Activated CD8-positive, alpha-beta memory T cell treated with anti-CD3 and anti-CD28 coated beads, Interleukin-2, amount 10 ng/mL, durations not matched to agents 7 days and 5 days (primary cell): ENCODE measurements at places on chromosomes 2 and 18. TPM values are rescaled to one million over a fixed set of nuclear protein-coding genes. Genes with fewer than 3 reads are reported as not detected.

- H3K27me3 ChIP-seq, result no peaks in the 10 kb centered on the region
- no peak for DNase-seq
- no peaks in the 10 kb centered on the region for H3K36me3 ChIP-seq
- H3K27ac ChIP-seq, result no peak overlapping the region
Observed at GRCh38 chr2:164473021-164473420, 148.3 kb downstream of the GRB14 start.

GRCh38 chr2:116953-117352, 70.6 kb upstream of the FAM110C start:
- no peak for DNase-seq
- no peaks in the 10 kb centered on the region for H3K4me1 ChIP-seq
- no peak overlapping the region for H3K4me3 ChIP-seq
- H3K27ac ChIP-seq, result no peak overlapping the region
- H3K27me3 ChIP-seq, result peaks cover 26% of the 10 kb centered on the region

Gene MIB1
- total RNA-seq, result 54.8 TPM

DNA sequence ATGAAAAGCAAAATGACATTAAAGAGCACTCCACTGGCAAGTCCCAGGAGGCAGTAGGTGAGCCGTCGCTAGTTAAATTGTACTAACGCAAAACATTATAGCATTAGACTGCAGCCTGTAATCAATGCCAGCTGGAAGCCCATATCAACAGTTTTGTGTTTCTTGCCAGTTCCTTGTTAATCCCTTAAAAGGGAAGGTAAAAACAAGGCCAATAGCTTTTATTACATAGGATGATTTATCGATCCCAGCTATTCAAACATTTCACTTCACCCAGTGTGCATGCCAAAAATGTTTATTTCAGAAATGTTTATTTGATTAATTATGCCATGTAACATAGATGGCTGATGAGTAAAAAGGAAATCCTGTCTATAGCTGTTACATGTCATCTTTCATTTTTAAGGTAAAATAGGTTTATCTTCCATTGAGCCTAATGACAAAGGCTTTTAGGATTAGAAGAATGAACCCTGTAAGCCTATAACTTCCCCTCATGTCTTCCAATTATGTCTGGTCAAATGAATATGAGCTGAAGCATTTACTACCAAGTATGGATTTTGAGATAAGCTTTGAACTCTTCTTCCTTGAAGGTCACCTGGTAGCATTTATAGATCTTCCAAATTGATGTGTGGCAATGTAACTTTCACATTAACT, 591.2 kb downstream of the RNF144A start:
- no peak for DNase-seq
- no peak overlapping the region for H3K4me3 ChIP-seq
- no peaks in the 10 kb centered on the region for H3K27me3 ChIP-seq
- peaks cover 22% of the 10 kb centered on the region for H3K36me3 ChIP-seq
- H3K4me1 ChIP-seq, result peaks cover 10% of the 10 kb centered on the region

Gene NPAS2
- total RNA-seq, result 0.47 TPM

DNA sequence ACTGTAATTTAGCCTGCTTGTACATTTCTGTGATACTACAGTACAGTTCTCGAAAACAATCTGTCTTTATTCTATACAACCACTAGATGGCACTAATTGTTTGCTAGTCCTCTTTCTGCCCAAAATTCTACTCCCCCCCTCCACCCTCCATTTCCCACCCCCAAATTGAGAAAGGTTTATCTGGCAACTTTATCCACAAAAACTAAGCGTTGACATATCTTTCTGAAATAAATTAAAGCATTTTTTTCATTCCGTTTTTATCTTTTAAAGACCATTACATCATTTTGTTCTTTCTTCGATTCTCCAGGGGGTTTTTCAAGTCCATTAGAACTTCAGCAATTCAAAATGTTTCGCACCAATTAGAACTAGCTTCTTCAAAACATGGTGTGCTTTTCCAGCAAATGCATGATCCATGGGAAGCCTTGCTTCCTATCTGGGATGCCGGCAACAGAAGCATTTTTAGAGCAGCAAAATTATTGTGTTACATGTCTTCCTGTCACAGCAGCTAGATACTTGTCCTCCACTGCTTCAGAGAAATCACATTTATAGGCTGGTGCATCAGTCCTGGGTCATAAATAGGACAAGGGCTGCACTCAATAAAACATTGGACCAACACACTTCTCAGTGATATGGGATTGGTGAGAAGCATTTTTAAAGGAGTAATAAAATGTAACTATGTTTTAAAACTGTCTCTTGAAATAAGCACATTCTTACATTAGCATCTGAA, 241.3 kb downstream of the PAX3 start:
- H3K4me3 ChIP-seq, result no peak overlapping the region
- no peaks in the 10 kb centered on the region for H3K4me1 ChIP-seq
- no peak overlapping the region for H3K27ac ChIP-seq

Gene NRP2
- total RNA-seq, result 0.26 TPM

DNA sequence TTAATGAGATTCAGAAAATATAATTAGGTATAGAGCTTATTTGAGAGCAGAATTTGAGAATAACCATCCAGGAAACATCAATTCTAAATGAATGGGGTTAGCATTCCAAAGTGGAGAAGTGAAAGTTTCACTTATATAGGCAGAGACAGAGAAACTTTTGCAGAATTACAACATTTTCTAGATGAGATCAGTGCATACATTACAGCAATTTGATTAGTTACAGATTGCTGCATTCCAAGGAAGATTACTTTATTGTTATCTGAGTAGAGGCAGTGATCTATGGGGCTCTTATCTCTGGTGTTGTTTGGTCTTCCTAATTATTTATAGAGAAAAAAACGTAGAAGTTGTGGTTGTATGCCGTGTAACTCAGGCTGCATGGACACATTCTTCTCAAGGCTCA, 373.8 kb upstream of the SYT4 start:
- no peak for DNase-seq
- H3K27me3 ChIP-seq, result no peaks in the 10 kb centered on the region
- H3K4me1 ChIP-seq, result no peaks in the 10 kb centered on the region
- no peak overlapping the region for H3K4me3 ChIP-seq
- H3K36me3 ChIP-seq, result no peaks in the 10 kb centered on the region

- H3K27me3 ChIP-seq, result no peaks in the 10 kb centered on the region
- H3K27ac ChIP-seq, result no peak overlapping the region
- no peak for DNase-seq
- no peaks in the 10 kb centered on the region for H3K4me1 ChIP-seq
Observed at GRCh38 chr2:12465631-12466135, 251.1 kb upstream of the TRIB2 start.

Gene INPP5D
- total RNA-seq, result 140 TPM

DNA sequence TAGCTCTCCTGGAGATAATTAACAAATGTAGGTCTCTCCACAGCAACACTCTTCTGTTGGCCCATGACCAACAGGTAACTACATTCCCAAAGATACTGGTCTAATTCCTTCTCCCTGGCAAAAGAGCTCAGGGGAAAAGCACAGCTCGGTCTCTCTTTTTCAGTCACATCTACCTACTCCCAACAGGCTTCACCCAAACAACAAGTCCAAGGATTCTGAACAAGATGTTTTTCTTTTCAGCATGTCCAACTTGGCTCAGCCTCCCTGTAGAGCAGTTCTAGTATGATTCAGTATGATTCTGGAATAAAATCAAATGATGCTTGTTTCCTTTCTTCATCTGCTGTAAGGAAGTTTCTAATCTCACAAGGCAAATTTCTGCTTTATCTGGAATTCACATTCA, 1704.8 kb upstream of the PIK3C3 start:
- no peak overlapping the region for H3K27ac ChIP-seq
- no peaks in the 10 kb centered on the region for H3K36me3 ChIP-seq

DNA sequence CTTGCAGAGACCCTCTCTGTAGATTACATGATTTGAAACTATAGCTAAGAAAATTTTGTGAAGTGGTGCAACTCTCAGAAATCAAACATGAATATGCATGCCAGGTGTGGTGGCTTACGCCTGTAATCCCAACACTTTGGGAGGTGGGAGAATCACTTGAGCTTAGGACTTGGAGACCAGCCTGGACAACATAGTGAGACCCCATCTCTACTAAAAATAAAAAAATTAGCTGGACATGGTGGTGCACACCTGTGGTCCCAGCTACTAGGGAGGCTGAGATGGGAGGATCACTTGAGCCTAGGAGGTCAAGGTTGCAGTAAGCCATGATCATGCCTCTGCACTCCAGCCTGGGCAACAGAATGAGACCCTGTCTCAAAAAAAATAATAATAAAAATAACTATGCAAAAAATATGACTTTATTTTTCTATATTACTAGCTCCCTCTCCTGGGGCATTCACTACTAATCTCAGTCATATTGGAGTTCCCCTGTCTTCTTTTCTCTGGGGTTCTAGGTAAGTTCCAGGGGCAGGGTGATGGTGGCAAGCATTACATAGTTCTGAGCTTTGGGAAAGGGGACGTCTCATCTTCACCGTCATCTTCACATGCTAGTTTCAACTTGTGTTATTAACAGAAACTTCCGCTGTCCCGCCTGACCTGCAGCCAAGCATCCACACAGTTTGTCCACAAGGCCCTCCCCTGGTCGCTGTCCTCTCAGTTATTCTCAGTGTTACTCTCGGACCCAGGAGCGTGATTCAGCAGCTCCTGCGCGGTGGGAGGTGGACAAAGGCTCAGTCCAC, 96.8 kb upstream of the MBOAT2 start:
- peaks cover 6% of the 10 kb centered on the region for H3K27me3 ChIP-seq
- no peak overlapping the region for H3K27ac ChIP-seq
- no peaks in the 10 kb centered on the region for H3K36me3 ChIP-seq
- H3K4me1 ChIP-seq, result peaks cover 8% of the 10 kb centered on the region
- no peak overlapping the region for H3K4me3 ChIP-seq

Gene SLC19A3
- total RNA-seq, result not detected

DNA sequence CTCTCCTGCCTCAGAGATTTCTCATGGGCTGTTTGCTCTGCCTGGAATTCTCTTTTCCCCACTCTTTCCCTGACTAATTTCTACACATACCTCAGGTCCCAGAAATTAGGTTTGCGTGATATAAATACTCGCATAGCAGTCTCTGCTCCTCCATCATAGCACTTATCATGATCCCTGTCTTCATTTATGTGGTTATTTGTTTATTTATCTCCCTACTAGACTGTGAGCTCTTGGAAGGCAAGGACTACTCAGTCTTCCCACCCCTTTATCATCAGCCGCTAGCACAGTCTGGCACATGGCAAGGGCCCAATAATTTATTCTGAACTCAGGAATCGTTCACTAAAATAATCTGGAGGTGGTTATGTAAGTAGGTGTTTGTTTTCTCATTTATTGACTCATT, 79.3 kb downstream of the ADCYAP1 start:
- H3K27ac ChIP-seq, result no peak overlapping the region
- H3K4me1 ChIP-seq, result no peaks in the 10 kb centered on the region
- no peak overlapping the region for H3K4me3 ChIP-seq
- no peaks in the 10 kb centered on the region for H3K27me3 ChIP-seq
- H3K36me3 ChIP-seq, result no peaks in the 10 kb centered on the region
- no peak for DNase-seq

- no peak for DNase-seq
- H3K36me3 ChIP-seq, result no peaks in the 10 kb centered on the region
- peaks cover 4% of the 10 kb centered on the region for H3K27me3 ChIP-seq
- peaks cover 2% of the 10 kb centered on the region for H3K4me1 ChIP-seq
Observed at GRCh38 chr2:11930211-11930761, 183.9 kb downstream of the LPIN1 start.

- no peaks in the 10 kb centered on the region for H3K36me3 ChIP-seq
- H3K27me3 ChIP-seq, result no peaks in the 10 kb centered on the region
- H3K4me1 ChIP-seq, result no peaks in the 10 kb centered on the region
- no peak for DNase-seq
- H3K4me3 ChIP-seq, result no peak overlapping the region
- H3K27ac ChIP-seq, result no peak overlapping the region
Observed at GRCh38 chr2:6073191-6074088, 381.3 kb downstream of the SOX11 start.

GRCh38 chr18:80229766-80230745, 17.3 kb downstream of the PARD6G start:
- H3K27me3 ChIP-seq, result peaks cover 18% of the 10 kb centered on the region
- DNase-seq, result no peak
- no peak overlapping the region for H3K27ac ChIP-seq
- no peak overlapping the region for H3K4me3 ChIP-seq

DNA sequence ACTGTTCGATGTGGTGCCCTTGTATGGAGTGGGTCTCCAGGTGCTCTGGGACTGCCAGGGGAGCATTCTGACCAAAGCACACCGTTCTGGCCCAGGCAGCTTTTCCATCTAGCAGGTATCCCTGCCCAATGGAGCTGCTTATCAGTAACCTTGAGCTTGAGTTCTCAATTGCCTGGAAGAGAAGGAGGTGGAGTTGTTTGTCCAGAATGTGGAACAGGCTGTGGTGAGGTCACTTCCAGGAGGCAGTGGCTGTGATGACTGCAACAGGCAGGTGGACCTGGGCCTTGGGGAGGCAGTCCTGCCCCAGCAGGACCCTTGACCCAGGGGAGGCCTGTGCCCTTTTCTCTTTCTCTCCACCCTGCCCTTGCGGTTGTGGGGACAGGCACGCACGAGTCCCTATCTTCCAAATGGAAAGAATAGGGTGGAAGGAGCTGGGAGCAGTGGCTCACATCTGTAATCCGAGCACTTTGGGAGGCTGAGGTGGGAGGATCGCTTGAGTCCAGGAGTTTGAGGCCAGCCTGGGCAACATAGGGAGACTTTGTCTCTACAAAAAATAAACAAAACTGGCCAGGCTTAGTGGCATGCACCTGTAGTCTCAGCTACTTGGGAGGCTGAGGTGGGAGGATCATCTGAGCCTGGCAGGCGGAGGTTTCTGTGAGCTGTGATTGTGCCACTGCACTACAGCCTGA, 66.2 kb upstream of the MCFD2 start:
- H3K4me3 ChIP-seq, result no peak overlapping the region
- H3K27ac ChIP-seq, result peak overlapping the region; percentile 62
- H3K36me3 ChIP-seq, result peaks cover 28% of the 10 kb centered on the region
- peaks cover 87% of the 10 kb centered on the region for H3K4me1 ChIP-seq
- H3K27me3 ChIP-seq, result no peaks in the 10 kb centered on the region

Gene NXPH2
- not detected for total RNA-seq

DNA sequence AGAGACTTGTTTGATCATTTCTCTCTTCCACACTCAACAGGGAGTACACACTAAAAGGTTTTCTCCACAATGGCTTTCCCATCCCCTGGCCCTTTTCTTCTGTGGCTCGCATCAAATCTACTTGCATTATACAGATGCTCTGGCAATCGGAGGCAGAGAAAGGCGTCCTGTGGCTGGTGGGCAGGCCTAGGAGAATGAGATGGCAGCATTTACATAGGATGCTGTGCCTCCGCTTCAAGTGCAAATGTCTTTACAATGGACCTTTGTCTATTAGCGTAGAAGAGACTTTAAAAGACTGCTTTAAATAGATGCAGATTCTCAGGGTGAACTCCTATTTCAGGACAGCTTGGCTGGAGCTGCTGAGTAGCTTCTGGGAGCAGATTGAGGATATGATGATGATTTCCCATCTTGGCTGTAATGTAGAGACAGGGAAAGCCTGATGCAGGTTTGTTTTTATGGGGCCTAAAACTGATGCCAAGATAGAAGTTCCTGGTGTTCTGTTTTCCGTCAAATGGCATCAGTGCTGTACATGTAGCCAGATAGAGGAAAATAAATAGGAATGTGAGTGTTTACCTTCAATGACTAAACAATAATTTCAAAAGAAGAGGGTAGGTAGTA, 423.4 kb downstream of the RND3 start:
- H3K36me3 ChIP-seq, result no peaks in the 10 kb centered on the region
- no peaks in the 10 kb centered on the region for H3K27me3 ChIP-seq
- H3K4me3 ChIP-seq, result no peak overlapping the region
- H3K27ac ChIP-seq, result no peak overlapping the region

Gene EPHA4
- 0.91 TPM for total RNA-seq

Gene TUBA3D
- not detected for total RNA-seq
